ENCODE measurements at places on chromosomes 5 and 9.

DNA sequence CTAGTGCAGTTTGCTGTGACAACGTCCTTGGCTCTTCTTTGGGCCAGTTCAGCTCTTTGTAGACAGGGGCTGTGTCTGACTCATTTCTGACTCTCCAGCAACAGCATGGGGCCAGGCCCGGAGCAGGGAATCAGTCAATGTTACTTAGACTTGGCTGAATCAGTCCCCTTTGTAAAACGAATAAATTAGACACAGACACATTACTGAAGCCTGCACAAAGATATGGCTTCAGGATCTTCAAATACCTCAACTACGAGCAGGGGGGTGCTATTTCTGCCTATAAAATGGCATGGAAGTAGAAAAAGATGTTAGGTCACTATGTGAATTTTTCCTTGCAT, 204.7 kb downstream of the TTLL11 start:
- no peak for DNase-seq

DNA sequence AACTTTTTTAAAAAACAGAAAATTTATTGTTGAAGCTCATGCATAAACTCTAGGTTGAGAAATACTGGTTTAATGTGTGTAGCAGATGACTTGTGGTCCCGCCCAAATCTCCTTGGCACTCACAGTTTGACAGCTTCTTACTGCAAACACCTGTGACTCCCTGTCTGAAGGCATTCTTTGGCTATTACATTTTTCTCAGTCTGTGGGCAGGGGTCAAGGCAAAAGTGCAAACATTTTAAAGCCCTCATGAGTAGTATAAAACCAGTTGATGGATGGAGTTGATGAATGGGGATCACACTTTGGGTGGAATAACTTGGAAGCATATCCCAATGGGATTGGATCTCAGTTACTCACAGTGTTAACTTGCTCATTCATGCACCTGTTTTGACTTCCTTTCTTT, 1007.0 kb upstream of the NUDT12 start:
- no peak for DNase-seq

GRCh38 chr5:96931605-96932004, 4.3 kb upstream of the LNPEP start:
- DNase-seq = no peak

GRCh38 chr5:111960476-111961215, 203.7 kb upstream of the NREP start:
- no peak for DNase-seq

GRCh38 chr9:127520941-127521918, 69.9 kb downstream of the LRSAM1 start:
- no peak for DNase-seq

- DNase-seq = no peak
These were observed 71.3 kb upstream of the OTULINL start for GRCh38 chr5:14510156-14510734.

- DNase-seq = no peak
These were observed 943 bp downstream of the SFXN1 start for GRCh38 chr5:175479125-175479881.

DNA sequence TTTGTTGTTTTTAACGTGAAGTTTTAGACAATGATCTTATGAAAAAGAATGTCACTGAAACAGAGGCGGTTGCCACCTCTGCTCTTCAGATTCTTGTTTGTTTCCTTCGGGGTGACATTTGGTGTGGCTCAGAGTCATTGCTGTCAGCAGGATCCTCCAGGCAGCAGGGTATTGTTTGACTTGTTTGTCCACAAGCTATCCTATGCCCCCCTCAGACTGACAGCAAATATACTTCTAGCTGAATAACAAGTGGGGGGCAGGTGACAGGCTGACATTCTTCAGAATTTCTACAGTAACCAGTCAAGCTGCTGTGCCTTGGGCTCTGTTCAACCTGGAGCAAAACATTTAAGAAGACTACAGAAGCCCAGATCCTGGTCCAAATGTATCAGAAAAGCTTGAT, 383.3 kb downstream of the YTHDC2 start:
- DNase-seq = no peak

- DNase-seq = no peak
These were observed 278.6 kb upstream of the CDH10 start for GRCh38 chr5:24923400-24923799.

DNA sequence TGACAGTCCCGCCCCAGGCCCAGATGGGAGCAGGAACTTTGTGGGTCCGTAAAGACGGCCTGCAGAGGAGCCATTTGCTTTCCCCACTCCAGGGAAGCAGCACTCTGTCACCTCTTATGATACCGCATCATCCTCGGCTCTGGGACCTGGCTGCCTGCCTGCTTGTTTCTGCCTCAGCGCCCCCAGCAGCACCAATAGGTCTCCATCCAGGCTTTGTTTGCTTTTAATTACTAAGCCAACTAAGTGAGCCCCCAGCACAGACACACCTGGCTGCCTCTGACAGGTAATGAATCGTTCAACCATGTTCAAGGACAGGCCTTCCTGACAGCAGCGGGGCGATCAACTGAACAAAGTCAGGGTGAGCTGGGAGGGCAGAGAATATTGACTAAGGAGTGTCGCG, 141.4 kb downstream of the C5orf15 start:
- no peak for DNase-seq

DNA sequence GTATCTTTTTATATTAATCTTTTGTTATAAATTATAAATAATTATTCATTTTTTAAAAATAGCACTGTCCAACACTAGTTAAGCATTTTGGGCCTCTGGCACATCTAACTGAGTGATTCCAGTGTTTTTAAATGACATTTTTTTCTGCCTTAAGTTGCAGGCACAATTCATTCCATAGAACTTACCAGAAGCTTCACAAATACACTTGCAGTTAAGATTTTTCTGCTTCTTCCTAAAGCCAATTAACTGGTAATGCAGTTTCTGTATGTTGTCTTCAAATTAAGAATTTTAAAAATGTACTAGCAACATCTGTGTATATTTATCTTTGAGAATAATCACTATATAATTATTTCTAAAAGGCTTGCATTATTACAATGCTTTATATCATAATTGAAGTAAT, 11.2 kb upstream of the NFIB start:
- no peak for DNase-seq

- no peak for DNase-seq
These were observed at the start of gene MUSK for GRCh38 chr9:110668570-110669167. MUSK (plus strand) TSS chr9:110668791; CDS start chr9:110668905, 114 bp downstream.

GRCh38 chr9:89669361-89669842, 64.6 kb downstream of the GADD45G start:
- no peak for DNase-seq

DNA sequence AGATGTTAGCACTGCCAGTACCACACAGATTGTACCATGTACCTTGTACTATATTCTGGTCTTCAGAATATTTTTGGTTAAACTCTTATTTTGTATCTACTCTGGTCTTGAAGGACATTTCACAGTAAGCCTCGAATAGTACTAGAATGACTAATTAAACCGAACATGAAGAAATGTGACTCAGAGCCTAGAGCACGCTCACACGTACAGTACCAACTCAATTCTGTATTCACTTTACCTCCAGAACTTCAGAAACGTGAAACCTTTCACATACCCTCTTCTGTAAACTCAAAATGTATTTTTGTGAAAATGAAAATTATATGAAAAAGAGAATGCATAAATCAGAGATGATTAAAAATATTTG, 112.8 kb downstream of the MVB12B start:
- DNase-seq = no peak

DNA sequence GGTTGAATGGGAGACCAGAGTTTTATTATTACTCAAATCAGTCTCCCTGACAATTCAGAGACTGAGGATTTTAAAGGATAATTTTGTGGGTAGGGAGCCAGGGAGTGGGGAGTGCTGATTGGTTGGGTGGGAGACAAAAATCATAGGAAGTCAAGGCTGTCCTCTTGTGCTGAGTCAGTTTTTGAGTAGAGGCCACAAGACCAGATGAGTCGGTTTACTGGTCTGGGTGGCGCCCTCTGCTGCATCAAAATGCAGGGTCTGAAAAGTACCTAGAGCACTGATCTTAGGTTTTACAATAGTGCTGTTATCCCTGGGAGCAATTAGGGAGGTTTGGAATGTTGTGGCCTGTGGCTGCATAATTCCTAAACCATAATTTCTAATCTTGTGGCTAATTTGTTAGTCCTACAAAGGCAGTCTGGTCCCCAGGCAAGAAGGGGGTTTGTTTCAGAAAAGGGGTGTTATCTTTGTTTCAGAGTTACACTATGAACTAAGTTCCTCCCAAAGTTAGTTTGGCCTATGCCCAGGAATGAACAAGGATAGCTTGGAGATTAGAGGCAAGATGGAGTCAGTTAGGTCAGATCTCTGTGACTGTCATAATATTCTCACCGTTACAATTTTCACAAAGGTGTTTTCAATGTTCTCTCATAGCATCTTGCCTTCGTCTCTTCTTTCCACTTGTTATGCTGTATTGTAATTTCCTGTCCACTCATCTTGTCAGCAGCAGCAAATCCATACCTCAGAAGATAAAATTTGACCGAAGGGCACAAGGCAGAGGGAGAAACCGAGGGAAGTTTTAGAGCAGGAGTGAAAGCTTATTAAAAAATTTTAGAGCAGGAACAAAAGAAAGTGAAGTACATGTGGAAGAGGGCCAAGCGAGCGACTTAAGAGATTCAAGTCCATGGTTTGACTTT, 59.2 kb upstream of the CLINT1 start:
- peak; percentile 6 for DNase-seq

DNA sequence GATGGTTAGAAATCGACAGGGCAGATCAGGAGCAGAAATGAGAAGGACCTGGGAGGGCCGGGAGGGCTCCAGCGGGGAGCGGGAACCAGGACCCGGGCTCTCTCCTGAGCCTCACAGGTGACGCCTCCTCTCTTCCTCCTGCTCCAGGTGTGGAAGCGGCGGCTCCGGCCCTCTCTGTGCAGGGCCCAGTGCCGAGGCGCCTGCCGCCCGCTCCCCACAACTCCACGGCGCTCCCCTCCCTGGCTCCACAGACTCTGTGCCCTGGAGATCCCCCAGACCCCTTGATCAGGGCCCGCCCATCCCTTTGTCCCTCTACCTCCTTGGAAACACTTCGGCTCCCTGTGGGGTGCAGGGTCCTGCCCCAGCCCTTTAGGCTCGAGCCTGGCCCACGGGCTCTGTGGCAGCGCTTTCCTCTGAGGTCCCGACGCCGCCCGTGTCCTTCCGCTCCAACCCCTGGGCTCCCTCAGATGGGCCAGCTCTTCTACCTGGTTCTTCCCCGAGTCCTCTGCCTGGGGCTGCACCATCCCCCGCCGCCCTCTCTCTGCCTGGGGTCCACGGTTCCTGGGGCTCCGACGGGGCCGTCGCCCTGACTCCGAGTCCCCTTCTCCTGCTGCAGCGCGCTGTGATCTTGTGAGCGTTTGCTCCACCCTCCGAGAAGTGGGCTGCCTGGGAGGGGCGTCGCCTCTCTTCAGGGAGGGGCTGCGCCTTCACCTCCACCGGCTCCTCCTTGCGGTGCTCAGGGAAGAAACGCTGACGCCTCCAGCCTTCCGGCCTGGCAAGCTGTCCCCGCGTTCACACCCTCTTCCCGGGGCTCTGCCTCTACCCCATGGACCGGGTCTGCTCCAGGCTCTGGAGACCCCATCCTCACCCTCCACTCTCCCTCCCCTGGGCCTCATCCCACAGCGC, 22.4 kb upstream of the SLC6A3 start:
- no peak for DNase-seq

DNA sequence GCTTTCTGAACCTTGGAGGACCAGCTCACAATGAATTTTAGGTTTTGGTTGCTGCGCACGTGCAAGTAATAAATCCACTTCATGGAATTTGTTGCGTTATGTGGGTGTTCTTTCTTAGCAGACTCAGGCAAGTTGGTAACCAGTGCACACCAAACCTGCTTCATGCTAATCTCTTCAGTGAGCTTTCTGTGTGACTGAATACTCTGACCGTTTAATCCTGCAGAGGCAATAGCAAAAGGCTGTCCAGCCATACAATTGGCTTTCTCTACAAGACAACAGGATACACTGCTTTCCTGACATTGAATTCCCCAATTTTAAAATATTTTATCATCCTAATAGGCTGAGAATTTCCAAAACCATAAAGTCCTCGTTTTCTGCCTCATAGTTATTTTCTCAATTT, 10.3 kb downstream of the UGT3A2 start:
- no peak for DNase-seq

- DNase-seq = no peak
These were observed 49.3 kb downstream of the DNAJC21 start for GRCh38 chr5:34978681-34979080.

- DNase-seq = no peak
These were observed 805.5 kb upstream of the DMAC1 start for GRCh38 chr9:8605096-8605495.

GRCh38 chr5:172145870-172146747, 41.9 kb downstream of the STK10 start:
- no peak for DNase-seq

DNA sequence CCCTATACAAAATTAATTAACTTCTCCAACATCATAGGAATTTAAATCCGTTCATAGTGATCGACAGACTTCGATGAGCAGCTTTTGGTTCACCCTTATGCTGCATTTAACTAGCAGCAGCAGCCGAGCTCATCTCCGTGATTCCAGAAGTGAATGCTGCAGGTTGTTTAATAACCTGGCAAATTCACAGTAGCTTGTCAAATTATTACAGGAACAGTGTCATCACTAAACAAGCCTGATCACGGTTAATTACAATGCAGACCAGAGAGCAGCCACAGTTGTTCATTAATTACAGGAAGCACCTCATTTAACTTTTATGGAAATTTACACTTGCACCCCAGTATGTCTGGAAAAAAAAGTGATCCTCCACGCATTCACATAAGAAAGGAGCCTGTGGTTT, 188.2 kb downstream of the BNC2 start:
- no peak for DNase-seq

DNA sequence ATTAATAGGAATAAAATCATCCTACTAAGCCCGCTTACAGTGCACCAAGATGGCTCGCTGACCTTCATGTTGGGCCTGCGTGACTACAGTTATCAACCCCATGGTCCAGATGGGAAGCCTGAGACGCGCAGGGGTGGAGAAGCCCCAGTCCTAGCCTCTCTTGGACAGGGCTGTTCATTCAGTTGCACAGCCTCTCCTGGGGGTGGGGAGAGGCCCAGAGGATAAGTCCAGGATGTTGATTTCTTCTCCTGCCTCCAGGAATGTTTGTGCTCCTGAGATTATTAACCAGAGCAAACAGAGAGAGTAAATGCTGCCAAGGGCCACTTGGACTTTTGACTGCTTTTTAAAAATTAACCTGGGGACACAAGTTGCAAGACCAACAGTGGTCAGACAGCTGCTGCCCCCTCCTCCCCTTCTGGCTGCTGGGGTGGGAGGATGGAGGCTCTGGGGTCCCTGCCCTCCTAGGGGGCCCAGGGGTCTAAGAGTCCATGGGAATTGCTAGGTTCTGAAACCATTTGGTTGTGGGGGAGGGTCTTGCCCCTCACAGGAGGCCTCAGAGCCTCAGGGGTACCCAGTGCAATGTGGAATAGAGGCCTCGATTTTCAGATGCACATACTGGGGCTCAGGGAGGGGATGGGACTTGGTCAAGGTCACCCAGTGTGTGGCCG, 2.8 kb upstream of the AMBP start:
- DNase-seq = no peak

DNA sequence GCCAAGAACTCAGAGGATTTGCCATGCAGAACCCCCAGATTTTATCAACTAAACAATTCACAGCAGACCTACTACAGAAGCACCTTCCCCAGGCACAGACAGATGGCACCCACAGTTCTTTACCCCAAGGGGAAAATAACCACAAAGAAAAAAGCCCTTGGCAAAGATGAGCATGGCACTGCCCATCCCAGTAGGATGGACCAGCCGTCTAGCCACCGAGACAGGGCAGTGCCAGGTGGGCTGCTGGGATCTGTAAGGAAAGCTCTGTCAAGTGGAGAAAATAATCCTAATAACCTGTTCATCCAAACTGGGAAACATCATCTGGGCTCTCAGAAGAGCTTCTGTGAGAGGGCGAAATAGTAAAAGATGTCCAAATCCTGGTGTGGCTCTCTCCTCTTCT, 130.0 kb downstream of the COL23A1 start:
- DNase-seq = no peak
